Occipital lobe (tissue), 3 donors: ENCODE measurements at places on chromosomes 12 and 14.

DNA sequence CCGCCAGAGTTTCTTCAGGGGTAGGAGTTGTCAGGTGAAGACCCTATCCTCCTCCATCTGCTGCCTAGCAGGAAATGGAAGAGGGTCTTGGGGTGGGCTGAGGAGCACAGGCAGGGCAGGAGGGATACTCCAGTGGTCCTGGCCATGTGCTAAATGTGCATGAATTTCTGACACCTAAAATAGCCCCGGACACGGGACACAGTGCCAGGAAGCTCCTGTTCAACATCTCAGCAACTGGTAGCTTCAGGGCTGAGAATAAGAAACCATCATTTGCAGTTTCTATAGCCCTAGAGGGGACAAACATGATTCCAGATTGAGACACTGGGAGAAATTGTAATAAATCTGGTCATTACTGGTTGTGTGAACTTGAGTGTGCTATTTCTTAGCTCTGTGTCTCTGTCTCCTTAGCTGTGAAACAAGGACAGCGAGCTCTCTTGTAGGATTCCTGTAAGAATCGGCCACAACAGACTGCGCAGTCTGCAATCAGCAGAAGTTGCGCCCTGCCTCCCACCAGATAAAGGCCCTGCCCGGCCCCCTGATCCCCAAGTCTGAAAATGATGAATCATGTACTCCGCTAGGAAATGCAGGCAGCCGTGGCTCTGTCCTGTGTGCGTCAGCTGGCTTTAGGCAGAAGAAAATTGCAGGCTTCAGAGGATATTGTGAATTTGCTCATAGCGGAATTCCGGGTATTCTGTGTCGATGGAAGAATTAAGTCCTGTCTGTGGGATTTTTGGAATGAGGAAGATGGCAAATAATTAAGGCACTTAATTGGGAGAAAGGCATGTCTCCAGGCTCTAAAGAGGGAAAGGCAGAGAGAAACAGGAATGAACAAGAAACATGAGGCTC lies 35.2 kb upstream of the MEG3 start:
- no peak for DNase-seq

- no peak for DNase-seq
These were observed 17.1 kb downstream of the POU6F1 start for GRCh38 chr12:51200806-51201205.

DNA sequence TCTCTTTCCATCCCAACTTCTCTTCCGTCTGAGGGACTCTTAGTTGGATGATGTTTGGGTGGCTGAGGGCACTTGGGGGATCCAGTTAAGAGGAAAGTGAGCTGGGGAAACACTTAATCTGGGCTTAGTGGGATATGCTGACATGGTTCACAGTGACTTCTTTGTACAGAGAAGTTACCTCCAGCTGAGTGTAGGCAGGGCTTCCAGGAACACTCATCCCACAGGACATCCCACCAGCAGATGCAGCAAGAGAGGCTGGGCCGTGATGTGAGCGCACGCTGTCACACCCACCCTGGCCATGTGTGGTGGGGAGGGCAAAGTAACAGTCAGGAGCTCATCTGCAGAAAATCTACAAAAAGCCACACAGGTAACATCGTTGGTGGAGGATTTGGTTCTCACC lies 832 bp upstream of the CACNA2D4 start:
- DNase-seq, result no peak

DNA sequence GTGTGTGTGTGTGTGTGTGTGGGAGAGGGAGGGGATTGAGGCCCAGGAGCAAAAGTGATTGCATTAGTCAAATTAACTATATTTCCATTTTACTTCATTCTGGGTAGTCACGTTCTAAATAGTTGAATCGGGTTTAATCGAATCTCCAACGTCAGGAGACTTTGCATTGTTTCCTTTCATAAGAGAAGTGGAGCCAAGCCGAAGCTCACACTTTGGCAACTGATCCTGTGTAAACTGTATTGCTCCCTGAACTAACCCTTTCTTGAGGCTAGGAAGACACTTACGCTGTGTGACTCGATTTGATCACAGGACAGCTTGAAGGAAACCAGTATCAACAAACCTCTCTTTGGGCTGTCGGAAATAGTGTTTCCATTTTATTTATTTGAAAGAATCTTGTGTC lies 363.4 kb upstream of the ATP2B1 start:
- DNase-seq, result no peak

DNA sequence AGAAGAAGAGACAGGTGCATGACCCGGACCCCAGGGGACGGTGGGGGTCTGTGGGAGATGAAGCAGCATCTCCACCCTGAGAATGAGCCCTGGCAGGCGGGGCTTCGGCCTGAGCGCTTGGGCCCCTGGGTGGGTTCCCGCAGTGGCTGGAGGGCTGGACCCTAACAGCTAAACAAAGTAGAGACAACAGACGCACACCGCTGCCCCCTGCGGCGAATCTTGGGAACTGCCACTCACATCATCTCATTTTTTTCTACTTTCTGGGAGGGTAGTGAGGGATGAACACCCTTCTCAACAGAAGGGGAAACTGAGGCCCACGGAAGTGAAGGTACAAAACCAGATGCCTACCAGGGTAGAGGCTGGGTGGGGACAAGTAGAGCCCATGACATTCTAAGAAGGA lies 104.7 kb downstream of the RFLNA start:
- DNase-seq, result no peak

DNA sequence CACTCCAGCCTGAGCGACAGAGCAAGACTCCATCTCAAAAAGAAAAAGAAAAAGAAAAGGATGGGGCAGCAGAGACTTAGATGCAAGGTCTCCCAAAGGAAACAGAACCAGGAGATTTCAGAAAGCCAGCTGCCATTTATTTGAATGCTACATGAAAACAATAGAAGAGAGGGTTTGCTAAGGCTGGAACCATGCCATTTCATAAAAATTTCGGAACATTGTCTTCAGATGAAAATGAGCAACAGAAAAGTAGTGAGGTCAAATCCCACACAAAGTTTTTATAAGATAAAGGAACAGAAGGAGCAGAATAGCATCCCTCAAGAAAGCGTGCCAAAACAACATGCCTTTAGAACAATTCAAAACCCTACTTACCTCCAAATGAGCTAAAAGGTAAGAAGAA lies 175.3 kb downstream of the ETV6 start:
- no peak for DNase-seq

DNA sequence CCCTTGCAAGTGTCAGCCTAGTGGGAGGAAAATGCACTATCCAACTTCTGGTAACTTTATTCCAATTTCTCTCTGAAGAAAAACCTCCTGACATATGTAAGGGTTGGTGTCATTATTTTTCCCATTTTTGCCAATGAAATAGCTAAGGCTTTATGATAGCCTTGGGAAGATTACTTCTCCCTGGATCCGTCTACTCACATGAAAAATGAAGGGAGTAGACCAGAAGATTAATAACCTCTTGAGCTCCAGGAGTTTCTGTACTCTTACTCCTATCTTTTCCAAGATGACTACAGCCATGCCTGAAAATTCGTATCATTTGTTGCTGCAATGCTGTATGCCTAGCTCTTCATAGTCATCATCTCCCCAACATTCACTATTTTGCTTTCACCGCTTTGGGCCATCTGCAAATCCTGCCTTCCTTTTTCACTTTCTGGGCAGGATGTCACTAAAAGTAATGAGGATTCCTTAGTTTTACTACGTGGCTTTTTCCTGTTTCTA lies 18.8 kb downstream of the TC2N start:
- no peak for DNase-seq

- peak; percentile 3 for DNase-seq
These were observed 27.4 kb downstream of the CFAP54 start for GRCh38 chr12:96516472-96517430.

DNA sequence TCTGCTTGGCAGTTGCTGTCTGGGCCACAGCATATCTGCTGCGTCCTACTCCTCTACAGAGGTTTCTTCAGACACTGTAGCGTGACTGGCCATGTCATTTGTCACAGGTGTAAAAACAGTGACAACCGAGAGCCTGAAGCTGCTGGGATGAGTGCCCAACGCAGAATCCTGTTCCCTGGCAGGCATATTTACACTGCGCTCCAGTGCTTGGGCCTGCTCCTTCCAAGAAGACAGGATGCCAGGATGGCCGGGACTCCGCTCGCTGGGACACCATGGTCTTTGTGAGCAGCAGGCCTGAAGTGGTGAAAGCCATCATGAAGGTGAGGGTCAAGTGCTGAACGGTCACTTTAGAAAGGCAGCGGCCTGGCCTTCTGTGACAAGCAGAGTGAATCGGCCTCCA lies 171.4 kb downstream of the EMP1 start:
- DNase-seq, result peak; percentile 46

GRCh38 chr12:89230376-89231315 lies 121.7 kb downstream of the DUSP6 start:
- no peak for DNase-seq

GRCh38 chr14:101876555-101876938 lies 87.8 kb upstream of the DYNC1H1 start:
- DNase-seq, result no peak

DNA sequence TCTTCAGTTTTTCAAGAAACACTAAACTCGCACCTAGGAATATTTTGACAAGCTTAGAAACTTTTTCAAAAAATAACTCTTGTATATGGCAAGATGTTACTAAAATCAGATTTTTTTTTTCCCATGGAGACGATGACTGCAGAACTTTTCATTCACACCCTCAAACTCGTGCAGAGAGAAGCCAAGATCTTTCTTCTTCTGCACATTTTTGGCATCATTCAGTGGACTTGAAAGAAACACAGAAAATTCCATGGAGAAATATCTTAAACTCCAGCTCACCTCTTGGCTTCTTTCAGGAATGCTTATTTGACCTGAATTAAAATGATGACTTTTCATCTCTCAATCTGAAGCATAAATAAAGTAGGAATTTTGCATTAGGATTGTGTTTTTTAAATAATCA lies 919.4 kb downstream of the NRXN3 start:
- no peak for DNase-seq

GRCh38 chr12:129629901-129630300 lies 273.9 kb downstream of the TMEM132D start:
- no peak for DNase-seq

- no peak for DNase-seq
These were observed 2.4 kb downstream of the ADCY4 start for GRCh38 chr14:24332268-24332993.

DNA sequence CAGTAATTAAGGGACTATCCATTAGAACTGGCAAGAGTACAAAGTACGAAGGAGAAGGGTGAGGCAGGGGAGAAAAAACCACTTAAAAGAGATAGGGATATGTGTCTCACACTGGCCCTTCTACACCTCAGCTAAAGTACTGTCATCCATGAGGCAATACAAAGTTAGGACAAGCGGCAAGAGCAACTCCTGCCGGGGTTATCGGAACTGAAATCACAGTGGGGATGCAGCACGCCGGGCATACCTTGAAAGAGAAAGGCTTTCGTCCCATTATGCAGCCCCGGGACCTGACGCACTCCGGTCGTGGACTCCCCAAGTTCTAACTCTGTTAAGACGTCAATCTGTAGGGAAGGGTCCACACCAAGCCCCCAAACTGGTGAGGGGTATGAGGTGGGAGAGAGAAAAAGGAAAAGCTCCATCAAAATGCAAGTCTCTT lies 1.1 kb downstream of the NELL2 start:
- DNase-seq, result no peak
